Fibroblast of skin of back (primary cell): ENCODE measurements at places on chromosomes 5 and 9.

DNA sequence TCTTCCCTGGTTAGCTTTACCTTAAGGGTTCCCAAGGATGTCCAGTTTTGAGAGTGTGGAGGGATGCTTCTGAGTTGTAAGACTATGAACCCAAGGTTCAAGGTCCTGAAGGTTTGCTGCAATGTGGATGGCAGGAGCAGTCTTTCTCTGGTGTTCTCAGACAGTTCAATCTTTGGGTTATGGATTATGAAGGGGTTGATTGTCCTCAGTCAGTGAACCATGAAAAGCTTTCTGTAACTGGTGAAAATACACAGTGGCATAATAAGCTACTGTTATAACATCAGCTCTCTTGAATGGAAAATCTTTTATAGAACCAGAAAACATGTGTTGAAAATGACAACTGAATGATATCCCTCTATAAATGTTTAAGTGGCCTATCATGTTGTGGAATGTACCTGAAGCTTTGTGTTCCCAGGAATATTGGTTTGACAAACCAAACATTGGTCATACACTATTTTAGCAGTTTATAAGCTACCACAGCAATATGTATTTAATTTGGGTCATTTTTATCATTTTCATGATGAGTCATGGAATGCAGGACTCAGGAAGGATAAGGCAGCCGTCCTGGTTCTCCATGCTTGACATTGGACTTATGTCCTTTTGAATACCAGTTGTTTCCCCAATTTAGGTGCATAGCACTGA lies 1041.8 kb upstream of the ARRDC3 start:
- no peak for DNase-seq

GRCh38 chr9:86485359-86485758 lies 131.1 kb upstream of the TUT7 start:
- DNase-seq = peak; percentile 15

DNA sequence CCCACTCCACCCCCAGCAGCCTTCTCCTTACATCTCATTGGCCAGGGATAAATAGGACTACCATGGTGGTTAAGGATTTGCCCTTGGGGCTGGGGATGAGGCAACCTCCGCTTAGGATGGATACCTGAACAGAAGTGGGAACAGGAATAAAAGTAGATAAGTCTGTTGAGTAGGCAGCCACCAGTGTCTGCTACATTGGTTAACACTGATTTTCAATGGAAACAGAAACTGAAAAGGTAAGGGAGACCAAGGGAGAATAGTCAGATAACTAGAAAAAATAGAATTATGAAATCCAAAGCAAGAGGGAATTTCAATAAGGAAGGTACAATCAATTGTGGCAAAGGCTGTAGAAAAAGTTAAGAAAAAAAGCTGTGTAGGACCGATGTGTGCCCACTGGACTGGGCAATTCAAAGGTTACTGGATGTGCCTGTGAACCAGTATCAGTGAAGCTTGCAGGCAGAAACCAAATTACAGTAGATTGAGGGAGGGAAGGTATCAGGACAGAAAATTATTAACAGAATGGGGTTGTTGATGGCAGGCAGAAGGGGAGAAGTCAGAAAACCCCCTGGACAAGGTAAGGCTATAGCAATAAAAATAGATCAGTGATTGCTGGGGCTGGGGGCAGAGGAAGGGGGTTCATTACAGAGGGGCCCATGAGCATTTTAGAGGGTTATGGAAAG lies 48.7 kb downstream of the DNAJC21 start:
- no peak for DNase-seq

DNA sequence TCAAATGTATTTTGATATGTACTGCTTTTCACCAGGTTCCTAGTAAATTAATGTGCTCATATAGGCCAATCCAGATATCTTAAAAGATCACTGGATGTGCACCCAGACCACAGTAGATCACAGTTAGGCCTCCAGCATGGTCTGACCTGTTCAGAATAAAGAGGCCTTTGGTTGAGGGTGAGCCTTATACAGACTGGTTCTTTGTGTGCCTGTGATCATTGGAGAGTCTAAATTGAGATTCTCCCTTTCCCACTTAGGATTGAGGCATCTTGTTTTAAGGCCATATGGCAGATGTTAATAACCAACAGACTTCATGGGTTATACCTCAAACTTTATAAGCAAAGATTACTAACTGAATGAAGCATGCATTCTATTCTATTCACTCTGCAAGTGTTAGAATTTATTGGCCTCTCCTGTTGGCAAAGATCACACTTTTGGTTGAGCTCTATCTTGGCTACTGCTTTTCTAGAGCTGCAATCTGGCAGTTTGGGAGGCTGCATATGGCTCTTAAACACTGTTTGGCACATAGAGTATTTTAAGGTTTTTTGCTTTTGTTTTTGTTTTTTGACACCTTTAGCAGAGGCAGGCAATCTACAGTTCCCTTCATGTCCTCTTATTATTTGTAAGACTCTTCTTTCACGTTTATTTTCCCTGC lies 8.5 kb downstream of the CHSY3 start:
- no peak for DNase-seq

GRCh38 chr5:150584556-150585335 lies 55.7 kb upstream of the SYNPO start:
- no peak for DNase-seq

DNA sequence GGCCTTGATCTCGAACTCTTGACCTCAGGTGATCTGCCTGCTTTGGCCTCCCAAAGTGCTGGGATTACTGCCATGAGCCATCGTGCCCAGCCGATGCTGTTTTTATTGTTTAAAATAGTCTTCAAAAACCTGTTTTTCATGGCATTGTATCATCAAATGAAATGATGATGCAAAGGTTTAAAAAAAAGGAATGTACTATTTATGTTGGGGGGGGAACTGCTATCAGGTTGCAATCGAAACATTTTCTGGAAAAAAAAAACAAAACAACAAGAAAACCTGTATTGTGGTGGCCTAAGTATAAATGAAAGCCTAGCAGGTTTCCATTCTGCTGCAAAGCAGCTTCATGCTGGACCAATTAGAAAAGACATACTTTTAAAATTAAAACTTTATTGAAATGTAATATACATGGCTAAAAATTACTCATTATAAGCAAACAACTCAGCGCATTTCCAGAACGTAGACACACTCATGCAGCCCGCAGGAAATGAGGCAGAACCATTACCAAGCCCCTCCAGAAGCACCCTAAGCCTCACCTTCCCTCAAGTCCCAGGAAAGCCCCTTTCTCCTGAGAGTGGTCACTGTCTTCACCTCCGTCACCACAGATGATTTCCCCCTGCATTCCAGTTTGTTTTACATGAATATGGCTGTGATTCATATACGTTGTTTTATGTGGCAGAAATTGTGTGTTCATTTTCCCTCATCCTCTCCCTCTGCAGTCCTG lies 19.0 kb downstream of the GPR107 start:
- DNase-seq = peak; percentile 69

GRCh38 chr5:133496631-133497030 lies 115.7 kb downstream of the FSTL4 start:
- DNase-seq = no peak

GRCh38 chr9:120393386-120394057 lies 186.4 kb downstream of the CDK5RAP2 start:
- DNase-seq = peak; percentile 58

- peak; percentile 26 for DNase-seq
Measured at GRCh38 chr9:116644091-116644688, 42.9 kb upstream of the TRIM32 start.

GRCh38 chr9:91359083-91359482 lies 2.6 kb downstream of the AUH start:
- DNase-seq = no peak

- DNase-seq = no peak
Measured at GRCh38 chr9:123756484-123757106, 173.3 kb downstream of the DENND1A start.

GRCh38 chr9:122346478-122347347 lies 24.1 kb upstream of the PTGS1 start:
- peak; percentile 27 for DNase-seq

- no peak for DNase-seq
Measured at GRCh38 chr9:79824265-79824664, 252.5 kb downstream of the TLE4 start.

GRCh38 chr5:151772029-151772845 lies 483 bp downstream of the G3BP1 start:
- peak; percentile 31 for DNase-seq

DNA sequence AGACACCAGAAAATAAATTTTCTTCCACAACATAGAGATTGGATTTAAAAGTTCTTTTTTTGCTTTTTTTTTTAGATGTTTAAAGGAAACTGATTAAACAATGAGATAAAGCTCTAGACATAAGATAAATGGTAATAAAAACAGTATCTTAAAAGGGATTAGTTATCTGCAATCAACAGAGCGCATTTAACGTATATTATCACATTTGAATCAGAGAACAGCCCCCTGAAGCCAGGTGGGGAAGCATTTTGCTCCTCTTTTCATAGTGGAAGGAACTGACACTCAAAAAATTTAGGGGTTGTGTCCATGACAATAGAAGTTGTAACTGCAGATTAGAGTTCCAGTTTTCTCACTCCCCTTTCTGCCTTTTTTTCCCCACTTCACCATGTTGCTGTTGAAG lies 367.6 kb downstream of the SPATA31D1 start:
- DNase-seq = no peak

GRCh38 chr9:134707031-134707680 lies 65.6 kb downstream of the COL5A1 start:
- peak; percentile 79 for DNase-seq

- DNase-seq = no peak
Measured at GRCh38 chr9:130287736-130288135, 22.2 kb downstream of the HMCN2 start.

GRCh38 chr9:71524996-71525580 lies 243.2 kb downstream of the CEMIP2 start:
- no peak for DNase-seq

- no peak for DNase-seq
Measured at GRCh38 chr5:84298628-84299027, 86.1 kb downstream of the EDIL3 start.

GRCh38 chr5:68544648-68545552 lies 329.3 kb downstream of the PIK3R1 start:
- DNase-seq = peak; percentile 53

DNA sequence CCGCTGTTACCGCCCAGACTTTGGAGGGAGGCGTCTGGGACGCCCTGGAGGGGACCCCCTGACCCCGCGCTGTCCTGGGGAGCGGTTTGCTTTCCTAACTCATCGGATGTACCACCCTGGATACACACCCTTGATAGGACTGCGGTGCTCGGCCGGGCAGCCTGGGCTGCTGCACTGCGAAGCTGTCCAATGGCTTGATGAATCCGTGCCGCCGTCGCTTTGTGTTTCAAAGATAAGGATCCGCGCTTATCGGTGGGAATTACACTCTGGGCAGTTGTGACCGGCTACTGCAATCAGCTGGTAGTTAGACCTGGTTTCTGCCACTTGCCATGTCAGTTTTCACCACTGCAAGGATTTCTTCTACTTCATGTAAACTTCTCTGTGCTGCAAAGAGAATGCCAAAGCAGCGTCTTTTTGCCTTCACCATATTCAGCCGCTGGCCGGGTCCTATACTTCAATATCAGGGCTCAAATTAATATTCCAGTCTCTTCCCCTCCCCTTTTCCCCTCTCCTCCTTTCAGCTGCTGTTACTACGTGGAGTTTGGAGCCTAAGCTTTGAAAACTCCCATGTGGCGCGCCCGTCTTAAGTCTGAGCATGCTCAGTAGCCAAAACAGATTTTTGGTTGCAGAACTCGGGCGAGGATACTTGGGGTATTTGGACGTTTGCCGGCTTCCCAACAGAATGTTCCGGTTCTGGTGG lies 727 bp downstream of the SMAD5 start:
- peak; percentile 51 for DNase-seq

DNA sequence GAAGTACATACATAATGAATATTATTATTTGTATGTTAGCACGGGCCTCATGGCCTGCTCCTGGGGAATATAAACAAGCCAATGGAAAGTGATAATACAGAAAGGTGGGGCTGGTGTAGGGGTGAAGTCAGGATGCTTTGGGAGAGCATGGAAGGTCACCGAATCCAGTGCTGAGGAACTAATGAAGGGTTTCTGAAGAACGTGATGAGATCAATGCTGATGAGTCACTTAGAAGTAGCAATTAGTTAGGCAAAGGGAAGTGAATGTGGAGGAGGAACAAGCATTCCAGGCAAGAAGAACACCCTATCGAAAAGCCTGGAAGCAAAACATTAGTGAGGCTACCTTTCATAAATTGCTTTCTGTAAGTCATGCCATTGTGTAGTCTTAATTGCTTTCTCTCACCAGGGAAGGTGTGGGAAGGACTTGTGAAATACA lies 2.1 kb downstream of the ANXA1 start:
- peak; percentile 43 for DNase-seq

DNA sequence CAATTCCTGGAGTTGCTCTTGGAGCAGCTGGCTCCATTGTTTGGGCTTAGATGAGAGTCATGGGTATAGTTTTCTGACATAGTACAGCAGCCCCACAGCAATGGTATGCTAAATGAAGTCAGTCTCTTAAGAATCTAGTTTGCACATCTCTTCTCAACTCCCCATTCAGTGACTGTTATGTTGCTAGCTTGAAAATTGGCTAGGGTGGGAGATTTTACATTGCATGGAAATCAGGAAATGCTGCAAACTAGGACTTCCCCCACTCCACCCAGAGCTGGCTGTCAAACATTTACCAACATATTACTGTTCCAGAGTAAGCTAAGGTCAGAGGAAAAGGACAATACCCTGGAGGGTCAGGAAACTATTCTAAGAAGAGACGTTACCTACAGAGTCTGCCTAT lies 17.6 kb upstream of the FCHO2 start:
- no peak for DNase-seq

DNA sequence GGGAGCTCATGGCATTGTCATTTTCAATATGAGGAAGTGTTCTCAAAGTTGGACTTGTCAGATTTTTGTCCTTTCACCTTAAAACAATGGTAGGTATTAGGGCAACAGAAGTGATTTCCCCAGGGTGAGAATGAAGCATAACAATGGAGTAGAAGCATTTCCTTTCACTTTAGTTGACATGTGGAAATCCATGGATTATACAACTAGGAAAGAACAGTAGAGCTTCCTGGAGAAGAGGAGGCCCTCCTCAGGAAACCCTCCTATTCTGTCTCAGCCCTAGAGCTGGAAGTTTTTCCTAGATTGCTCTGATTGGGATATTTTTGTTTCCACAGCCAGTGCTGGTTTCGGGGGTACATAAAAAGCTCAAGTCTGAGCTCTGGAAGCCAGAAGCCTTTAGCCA lies 13.8 kb upstream of the REEP2 start:
- DNase-seq = no peak

DNA sequence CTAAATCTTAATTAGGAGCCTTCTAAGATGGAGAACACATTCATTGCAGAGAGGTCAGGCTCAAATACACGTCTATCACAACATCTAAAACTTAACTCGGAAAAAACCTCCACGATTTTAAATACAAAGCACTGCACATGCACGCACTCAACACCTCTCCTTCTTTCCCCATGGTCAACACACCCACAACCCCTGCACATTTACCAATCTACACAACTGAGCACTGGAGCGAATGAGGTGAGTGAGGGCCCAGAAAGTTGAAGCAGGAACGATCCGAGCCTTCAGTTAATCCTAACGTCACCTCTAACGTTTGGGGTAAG lies 278 bp upstream of the NIPSNAP3A start:
- DNase-seq = no peak

DNA sequence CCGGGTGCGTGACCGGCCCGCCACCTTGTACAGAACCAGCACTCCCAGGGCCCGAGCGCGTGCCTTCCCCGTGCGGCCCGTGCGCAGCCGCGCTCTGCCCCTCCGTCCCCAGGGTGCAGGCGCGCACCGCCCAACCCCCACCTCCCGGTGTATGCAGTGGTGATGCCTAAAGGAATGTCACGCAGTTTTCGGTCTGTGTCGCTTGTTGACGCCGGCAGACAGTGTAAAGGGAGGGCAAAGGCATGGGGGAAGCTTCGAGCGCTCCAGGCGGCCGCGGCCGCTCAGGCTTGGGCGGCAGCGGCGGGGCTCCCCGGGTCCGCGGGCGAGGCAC lies 1.3 kb downstream of the LRRC26 start:
- DNase-seq = no peak

- DNase-seq = no peak
Measured at GRCh38 chr5:103108086-103108485, 11.9 kb downstream of the GIN1 start.
